ENCODE measurements at places on chromosomes 3 and 15.

DNA sequence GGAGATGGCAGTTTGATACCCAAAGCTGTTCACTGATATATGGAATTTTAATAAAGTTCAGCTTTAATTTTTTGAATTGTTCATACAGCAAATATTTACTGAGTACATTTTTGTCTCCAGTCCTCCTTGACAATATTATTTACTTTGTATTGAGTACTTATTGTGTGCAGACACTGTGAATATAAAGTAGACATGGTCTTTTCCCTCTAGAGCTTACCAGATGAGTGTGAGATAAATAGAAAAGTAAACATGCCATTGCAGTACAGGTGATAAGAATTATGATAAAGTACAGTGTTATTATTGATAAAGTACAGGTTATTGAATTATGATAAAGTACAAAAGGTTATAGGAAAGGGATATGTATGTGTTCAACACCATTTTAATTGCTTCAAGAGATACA, 2.1 kb downstream of the UBA5 start:
- DNase-seq = no peak

- no peak for DNase-seq
Observed at GRCh38 chr15:45586601-45587094, 531 bp upstream of the BLOC1S6 start.

- DNase-seq = no peak
Observed at GRCh38 chr3:23648996-23649395, 156.8 kb upstream of the UBE2E1 start.

GRCh38 chr15:51585986-51586385, 36.6 kb downstream of the DMXL2 start:
- no peak for DNase-seq

DNA sequence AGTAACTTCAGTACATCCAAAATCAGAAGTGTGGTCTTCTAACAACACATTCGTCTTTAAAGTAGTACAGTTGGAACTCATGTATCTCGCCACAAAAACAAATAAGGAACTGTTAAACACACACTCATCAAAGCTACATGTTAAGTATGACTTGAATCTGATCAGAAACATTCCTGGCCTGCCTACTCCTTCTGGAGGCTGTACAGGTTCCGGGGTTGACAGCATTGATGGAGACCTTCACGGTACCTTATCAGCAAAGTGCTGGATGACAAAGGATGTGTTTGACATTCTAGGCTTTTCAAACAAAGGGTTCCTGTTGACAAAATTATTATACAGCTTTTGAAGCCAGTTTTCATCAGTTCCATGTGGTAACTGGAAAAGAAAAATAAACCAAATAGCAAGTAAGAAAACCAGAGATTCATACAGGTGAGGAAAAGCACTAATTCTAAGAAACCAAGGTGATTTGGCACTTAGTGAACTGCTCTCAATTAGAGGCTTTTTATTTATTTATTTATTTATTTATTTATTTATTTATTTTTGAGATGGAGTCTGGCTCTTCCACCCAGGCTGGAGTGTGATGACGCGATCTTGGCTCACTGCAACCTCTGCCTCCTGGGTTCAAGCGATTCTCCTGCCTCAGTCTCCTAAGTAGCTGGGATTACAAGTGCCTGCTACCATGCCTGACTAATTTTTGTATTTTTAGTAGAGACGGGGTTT, 44.3 kb downstream of the MYO5C start:
- DNase-seq = no peak

- DNase-seq = no peak
Observed at GRCh38 chr3:112459750-112460149, 39.5 kb downstream of the BTLA start.

GRCh38 chr3:42176242-42177034, 85.3 kb downstream of the TRAK1 start:
- DNase-seq = no peak

- no peak for DNase-seq
Observed at GRCh38 chr15:85869124-85869523, 74.4 kb upstream of the KLHL25 start.

DNA sequence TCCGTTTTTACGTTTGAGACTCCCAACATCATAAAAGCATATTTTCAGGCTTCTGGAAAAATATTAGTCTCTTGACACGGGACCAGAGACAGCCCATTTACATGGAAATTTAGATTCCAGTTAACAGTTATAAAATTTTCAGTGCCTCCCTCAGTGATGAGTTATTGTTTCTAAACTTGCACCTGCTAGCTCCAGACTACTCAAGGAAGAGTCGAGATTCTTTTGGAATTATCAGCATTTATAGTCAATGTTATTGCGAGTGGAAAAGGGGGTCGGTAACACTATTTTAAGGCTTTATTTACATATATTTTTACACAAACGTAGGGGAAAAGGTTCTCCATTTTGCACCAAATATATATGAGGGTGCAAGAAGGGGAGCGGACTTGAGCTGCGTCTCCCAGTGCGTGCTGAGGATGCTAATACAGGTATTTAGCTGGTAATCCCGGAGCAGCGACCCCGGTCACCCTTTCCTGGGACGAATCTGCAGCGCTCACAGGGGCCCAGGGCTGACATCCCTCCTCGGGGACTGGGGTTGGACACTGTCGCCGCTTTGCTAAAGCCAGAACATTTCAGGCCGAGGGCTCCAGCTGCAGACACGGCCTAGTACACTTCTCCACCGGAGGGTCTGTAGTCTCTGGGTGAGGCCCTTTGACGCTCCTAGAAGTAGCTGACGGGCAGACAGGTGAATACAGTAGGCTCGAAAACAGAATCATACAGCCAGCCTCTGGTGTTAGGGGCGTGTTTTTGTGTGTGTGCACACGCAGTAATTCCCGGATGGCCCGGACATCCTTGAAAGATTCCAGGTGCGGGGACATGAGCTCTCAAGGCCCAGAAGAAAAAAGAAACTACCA, 729 bp upstream of the ZBTB11 start:
- DNase-seq = no peak

DNA sequence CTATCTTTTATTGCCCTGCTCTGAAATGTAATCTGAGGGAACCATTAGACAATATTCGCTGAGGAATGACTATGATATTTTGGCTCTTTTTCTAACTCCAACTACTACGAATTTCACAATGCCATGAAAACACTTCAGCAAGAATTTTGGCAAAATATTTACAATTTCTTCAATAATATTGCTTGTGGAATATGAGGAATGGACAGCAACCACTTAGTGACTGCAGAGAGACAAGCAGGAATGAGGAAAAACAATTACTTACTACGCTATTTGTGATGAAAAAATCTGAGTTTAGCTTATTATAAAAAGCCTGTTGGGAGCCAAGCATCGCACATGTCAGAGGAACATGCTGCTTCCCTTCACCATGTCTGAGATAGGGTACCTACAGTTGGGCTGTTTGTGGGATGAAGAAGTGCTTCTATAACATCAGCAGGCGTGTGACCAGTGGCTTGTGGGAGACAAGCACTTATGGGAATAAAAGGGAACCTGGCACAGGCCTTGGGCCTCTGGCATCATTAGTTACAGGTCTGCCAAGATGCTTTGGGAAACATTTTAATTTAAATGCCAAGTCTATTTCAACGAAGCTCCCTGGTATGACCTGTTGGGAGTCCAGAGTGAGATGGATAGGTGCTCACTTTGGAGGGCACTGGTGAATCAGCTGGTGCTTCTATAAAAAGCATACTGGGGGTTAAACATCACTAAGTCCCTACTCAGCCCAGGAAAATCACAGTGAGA, 2.7 kb upstream of the PLCL2 start:
- DNase-seq = no peak

DNA sequence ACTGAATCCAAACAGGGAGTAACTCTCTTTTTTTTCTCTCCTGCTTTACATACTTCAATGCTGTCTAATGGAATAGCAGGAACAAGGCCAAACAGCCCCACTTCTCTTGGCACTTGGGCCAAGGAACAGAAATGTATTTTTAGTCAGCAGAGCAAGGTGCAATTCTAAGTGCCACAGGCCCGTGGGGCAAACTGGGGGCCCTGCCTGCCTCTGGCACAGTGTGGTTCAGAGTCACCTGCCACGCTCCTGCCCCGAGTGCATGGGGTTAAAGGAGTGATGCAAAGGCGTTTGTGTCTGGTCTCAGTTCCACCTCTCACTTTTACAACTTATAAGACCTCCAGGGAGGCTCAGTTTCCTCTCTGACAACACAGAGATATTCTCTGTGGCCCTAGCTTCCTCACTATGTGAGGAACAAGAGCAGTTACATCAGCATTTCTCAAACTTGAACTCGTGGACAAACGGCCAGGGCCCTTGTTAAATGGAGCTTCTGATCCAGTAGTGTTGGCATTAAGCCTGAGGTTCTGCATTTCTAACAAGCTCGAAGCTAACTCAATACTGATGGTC, 51.3 kb downstream of the LRIG1 start:
- no peak for DNase-seq

DNA sequence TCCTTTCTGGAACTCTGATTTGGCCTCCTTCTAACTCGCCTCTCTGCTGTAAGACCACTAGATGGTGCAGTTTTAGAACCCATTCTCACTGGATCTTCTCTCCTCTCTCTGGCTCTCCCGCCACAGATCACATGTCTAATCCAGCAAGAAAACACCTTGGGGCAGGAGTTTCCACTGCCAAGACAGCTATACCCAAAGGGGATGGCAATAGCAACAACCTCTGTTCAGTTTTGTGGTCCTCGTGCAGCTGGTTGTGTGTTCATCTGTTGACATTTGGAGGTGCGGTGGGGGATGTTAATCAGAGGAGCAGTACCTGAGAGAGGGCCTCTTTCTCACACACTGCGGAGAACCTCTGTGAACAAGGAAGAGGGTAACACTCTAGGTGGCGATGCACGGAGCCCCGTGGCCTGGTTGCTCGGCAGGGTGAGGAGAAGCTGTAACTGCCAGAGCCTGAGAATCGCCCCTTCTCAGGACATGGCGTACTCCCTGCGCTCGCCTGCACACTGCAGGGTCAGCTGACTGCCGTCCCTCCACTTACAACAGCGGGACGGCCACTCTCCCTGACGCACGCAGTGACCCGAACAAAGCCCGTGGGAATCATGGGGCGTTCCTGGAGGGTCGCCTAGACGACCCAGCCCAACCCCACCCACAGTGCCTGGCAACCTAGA, at the start of gene TEX55:
Gene TEX55 (plus strand): TSS at position 666 of the 668 bp plus-strand sequence. CDS start 25 bp downstream, outside the sequence.
- DNase-seq = no peak

GRCh38 chr3:183161552-183162336, 790 bp downstream of the LAMP3 start:
- no peak for DNase-seq

GRCh38 chr3:197242784-197243432, 55.5 kb downstream of the DLG1 start:
- DNase-seq = no peak

DNA sequence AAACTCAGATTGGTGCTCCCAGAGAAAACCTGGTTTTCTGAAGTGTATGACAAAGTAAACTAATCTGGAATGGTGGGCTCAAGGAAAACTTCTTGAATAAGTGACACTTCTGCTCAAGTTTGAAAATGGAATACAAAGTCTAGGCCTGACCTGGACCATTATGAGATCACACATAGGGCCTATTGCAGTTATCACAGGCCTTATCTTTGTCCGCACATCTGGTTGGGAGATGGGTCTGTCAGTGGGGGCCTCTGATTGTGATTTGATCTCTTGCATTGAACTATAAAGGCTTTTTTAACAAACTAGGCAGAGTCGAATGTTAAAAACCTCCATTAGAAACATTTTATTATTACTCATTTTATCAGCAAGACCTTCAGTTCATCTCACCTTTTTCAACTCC, 405.6 kb downstream of the PTPRG start:
- DNase-seq = no peak

DNA sequence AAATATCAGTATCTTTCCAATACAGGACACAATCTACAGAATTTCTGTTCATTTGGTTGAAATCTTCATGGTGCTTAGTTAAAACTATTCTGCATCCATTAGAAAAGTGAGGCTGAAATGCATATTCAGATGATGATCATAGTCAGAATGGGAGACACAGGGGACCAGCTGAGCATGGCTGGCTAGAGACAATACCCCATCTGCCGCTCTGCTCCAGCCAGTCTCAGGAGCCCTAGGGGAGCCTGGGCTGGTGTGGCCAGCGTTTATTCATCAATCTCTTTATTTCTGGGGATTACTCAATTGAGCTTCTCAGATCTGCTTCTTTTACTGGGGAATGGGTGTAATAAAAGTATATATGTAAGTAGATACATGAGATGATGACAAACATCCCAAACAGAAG, 470.9 kb upstream of the CDIN1 start:
- DNase-seq = no peak

DNA sequence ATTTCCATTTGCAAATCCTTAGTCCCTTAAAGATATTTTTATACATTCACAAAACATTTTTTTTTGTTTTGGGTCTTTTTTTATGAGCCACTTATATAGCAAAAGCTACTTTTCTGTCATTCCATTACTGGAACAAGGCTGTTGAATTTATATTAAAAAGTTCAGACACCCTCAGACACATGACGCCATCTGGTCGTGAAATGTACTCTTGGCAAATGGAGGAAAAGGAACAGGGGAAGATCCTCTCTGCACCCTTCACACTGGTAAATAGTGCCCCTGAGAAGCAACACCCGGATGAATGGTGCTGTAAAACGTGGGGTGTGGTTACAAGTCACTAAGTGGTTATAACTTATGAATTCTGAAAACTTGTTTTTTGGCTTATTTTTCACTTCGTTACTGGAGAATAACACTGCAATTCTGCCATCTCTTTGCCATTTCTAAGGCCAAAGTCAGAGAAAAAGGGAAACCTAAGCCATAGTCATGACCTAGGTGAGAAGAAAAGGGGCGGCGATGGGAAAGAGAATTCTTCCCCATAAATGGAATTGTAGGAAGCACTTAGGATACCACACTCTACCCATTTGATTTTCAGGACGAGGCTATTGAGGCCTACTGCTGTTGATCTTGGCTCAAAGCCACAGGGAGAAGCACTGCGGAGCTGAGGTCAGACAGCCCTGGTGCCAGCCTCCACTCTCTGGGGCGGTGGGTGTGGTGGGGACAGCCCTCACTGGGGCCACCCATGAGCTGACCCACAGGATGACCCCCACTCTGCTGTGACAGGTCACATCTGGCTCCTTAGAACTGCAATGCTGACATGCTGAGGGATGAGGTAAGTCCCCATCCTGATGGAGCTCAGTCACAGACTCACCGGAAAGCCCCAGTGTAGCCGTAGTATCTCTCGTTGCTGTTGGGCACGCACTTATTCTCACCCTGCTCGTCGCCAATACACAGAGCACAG, 21.9 kb downstream of the LTF start:
- DNase-seq = no peak

- no peak for DNase-seq
Observed at GRCh38 chr3:8238432-8238831, 263.2 kb upstream of the LMCD1 start.

- DNase-seq = no peak
Observed at GRCh38 chr3:30271781-30272180, 334.6 kb upstream of the TGFBR2 start.
